ENCODE measurements at places on chromosomes 5 and 9.

DNA sequence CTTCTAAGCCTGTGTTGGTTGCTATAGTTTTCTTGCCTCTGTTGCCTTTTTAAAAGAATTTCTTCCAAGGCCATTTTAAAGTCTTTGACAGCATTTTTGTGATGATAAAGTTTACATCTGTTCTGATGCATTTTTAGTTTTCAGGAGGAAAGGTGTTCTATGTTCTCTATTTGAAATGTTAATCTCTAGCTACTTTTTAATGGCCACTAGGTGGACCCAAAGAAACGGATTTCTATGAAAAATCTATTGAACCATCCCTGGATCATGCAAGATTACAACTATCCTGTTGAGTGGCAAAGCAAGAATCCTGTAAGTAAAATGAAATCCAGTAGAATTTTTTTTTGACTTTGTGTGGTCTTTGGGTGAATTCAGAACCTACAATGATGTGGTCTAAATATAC lies 60.2 kb downstream of the MELK start:
- DNase-seq = no peak

- DNase-seq = no peak
Measured at GRCh38 chr5:174329738-174330137, 284.2 kb downstream of the NSG2 start.

DNA sequence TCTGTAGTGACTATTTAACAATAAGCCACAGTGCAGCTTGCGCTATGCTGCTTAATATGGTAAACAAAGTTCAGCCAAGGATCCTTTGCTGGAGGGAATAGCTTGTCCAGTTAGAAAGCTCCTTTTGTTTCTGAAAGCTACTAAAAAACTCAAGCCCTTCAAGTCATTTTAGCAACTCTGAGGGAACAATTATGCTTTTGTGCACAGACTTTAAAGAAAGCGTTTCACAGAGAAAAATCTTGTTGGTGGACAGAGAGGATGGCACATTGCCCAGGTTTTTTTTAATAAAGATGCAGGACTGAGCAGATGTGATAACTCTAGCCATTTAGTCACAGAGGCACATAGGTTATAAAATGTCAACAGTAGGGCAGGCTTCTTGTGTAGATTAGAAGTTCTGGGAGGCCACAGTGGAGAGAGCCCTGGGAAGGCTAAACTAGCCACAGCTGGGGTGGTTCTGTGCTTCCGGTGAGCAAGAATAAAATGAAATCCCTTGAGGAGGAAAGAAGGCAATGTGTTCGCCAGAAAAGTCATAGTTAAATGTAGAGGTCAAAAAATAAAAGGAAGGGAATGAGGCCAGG lies 63.4 kb downstream of the ALDH7A1 start:
- no peak for DNase-seq

DNA sequence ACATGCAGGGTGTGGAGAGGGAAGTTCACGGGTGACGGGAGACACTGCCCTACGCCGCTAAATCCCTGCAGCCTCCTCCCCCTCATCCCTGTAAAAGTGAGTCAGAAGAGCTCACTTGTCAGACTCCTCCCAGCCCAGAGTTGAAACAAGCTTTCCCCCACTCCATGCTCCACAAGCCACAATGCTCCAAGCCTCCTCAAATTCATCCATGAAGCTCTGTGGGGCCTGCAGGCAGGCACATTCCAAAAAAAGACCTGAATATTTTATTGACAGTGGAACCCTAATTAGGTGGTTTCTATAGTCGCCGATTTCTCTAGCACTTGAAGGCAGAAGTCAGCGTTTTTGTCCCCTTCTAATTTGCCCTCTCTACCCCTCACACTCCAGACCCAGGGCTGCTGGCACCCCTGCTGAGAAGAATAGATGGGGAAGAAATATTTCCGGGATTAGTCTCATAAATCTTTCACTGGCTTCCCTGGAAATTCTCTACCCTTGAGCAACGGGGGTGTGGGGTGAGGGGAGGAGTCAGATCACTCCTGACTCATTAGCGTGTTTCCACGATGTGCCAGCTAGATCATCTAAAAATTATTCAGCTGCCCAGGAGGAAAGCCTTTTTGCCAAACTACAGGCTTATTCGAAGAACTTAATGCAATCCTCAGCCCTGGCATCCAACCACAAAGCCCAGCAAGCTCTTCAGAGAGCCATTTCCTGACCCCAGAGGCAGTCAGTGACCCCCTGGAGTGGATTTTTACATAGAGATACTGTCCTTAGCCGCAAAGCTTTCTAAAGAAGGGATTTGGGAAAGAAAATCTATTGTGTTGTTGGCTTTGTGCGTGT lies 97.1 kb downstream of the ENC1 start:
- no peak for DNase-seq

GRCh38 chr5:108769352-108769751 lies 21.7 kb downstream of the FER start:
- no peak for DNase-seq

DNA sequence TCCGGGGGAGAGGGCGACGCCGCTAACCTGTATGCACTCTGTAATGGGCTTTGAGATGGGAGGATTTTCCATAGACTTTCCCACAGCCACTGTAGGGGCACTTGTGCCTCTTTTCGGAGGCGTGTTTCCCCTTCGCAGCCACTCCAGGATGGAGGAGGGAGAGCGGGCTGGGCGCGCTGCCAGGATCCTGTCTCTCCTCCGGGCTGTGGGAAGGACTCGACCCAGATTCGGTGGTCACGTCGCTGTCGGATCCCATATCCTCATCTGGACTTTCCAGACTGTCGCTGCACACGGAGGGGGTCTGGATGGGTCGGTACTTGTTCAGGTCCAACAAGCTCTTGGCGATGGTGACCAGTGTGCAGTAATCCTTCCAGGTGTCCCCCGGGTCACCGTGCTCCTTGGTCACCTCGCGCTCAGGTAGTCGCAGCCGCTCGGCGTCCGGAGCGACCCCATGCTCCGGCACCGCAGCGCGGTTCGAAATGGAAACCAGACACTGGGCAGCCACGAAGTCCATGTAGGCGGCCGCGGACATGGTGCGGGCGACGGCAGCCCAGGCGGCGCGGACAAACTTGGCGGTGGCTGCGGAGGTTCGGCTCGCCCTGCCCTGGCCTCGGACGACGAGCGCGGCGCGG lies 1.5 kb downstream of the KLF9 start:
- peak; percentile 24 for DNase-seq

DNA sequence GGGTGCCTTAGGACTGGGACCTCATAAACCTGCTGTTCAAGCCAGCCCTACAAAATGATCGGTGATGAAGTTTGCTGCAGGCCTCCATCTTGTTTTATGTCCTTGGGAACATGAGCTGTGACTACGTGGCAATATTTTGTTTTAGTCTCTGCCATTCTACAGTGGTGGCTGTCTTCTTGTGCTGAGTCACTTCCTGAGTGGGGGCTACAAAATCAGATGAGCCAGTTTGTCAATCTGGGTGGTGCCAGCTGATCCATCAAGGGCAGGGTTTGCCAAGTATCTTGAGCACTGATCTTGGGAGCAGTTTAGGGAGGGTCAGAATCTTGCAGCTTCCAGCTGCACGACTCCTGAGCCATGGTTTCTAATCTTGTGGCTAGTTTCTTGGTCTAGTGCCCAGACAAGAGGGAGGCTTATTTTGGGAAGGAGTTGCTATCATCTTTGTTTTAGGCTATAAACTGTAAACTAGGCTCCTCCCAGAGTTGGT lies 94.7 kb downstream of the YTHDC2 start:
- DNase-seq = no peak

GRCh38 chr9:134452728-134453127 lies 126.5 kb downstream of the RXRA start:
- no peak for DNase-seq

DNA sequence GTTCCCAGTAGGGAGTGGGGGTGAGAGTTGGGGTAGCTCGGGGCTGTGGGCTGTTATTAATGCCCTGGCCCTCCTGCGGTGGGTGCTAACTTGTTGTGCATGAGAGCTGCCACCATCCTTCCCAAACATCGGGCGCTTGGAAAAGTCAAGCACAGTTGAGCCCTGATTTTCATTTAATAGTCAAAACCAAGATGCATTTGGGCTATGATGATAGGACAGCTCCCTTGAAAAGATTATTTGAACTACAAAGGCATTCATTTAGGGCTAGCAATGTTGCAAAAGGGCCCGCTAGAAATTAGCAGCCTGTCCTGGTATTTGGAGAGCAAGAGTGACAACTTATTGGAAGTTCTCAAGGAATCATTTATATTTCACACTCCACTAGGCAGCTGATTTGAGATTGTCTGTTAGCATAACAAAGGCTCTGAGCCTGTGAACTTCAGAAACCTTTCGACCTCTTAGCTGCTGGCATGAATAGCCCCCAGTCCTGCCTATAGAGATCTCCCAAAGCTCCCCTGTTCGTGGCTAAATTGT lies 128.2 kb upstream of the TMEM161B start:
- no peak for DNase-seq

- DNase-seq = no peak
Measured at GRCh38 chr9:97981846-97982682, 1.1 kb upstream of the ANP32B start.

DNA sequence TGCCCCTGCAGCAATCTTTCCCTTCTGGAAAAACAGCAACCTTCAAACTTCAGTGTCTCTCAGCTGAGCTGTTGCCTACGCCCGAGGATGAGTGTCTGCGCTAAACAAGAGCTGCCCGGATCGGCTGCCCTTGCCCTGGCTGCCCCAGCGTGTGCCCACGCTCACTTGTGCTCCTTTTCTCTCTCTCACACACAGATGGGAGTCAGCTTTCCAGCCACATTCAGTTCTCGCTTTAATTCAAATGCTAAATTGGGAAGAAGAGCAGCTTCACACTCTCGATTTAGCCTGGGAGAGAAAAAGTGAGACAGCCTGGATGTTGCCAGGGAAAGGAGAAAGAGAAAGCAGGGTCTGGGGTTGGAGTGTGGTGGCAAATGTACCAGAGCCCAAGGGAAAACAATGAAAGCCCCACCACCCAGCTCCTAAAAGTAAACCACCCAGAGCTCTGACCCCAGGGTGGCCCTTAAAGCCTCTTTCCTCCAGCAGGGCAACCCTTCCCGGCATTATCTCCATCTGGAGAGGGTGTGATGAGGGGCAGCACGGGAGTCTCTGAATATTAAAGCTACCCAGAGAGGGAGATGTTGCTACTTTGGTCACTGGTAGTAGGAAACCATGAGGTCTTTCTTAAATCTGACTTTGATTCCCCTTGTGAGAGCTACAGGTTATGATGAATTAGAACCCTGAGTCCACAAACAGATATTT lies 9.9 kb upstream of the EGR1 start:
- DNase-seq = no peak

GRCh38 chr5:74185599-74185998 lies 454.9 kb downstream of the ENC1 start:
- DNase-seq = no peak

DNA sequence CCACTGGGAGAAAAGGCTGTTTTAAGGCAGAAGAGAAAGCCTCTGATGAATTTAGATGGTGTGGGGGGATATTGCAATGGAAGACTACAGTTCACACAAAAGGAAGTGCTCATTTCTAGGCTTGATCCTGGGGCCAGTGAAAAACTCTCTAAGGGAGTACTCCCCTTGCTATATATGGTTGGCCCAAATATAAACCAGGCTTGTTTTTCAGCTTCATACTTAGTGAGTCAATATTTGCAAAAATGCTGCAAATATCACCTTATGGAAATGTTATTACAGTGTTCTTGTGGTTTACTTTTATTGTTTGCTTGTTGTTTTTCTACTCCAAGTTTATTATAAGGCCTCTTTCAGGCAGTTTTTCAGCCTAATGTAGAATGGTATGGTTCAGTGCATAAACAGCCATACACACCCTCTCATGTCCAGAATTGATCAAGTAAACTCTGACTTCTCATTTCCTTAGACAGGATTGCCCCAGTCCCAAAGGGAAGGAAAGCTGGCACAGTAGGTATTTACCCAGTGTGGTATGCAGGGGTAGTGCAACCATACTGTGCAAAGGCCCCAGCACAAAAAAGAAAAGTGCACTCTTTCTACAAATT lies 115.1 kb downstream of the FEM1C start:
- no peak for DNase-seq

- DNase-seq = no peak
Measured at GRCh38 chr9:125745682-125746016, 1.5 kb upstream of the PBX3 start.

GRCh38 chr5:90550963-90551362 lies 7.6 kb upstream of the ADGRV1 start:
- no peak for DNase-seq

- no peak for DNase-seq
Measured at GRCh38 chr9:133484671-133485437, 6.0 kb upstream of the SLC2A6 start.

DNA sequence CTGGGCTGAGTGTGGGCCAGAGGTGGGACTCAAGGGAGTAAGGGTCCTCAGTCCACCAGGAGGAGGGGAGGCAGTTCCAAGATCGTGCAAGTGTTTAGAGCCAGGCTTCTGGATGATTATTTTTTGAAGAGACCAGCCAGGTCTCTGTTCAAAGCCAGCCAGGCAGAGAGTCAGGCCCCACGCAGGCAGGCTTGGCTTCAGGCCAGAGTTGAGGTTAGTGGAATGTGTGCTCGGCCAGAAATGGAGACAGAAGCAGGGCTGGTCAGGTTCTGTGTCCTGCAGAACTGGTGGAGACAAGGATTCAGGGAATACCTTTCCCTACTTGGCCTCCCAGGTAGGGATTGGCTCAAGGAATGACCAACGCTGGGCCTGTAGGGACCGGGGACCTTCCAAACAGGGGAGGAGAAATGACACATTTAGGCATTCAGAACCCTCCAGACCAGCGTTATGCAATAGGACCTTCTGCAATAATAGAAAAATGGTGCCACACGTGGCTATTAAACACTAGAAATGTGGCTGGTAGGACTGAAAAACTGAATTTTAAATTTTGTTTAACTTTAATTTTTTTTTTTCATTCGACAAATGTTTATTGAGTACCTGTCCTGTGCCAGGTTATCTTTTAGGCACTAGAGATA lies 106.2 kb downstream of the CMYA5 start:
- no peak for DNase-seq

DNA sequence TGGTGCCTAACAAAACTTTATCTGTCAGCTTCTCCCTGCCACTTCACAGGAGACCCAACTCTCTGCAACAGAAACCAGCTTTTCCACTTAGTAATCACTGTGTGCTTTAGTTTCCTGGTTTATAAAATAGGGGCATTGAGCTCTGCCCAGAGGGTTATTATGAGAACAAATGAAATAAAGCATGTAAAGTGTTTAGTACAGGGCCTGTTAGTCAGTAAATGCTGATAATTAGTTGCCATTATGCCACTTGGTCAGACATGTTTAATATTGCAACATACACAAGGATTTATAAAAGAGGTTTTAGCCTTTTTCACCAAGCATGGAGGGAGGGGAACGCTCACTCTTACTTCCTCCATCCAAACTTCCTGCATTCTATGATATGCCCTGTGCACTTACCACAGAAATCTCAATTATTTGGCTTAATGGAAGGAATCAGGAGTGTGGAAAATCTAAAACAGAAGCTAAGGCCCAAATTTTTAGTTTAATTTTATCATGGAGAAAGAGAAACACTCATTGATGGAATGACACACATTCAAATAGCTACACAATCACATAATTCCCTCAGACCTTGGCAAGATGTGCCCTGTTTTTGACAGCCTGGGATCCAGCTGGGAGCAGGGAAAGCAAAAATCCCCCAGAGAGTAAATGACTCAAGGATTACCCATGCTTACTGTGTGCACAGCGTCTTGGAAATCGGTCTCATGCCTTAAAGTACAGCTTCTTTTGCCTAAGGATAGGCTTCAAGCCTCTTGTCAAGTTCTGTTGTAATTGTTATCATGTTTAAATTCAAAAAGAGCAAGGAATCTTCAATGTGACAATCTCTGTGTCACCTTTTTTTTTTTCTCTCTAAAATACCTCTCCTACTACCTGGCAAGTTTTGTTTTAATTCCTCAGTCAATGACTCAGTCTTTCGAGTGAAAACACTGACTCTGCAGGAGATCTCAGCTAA lies 34.0 kb downstream of the ZNF474 start:
- DNase-seq = no peak
